ENCODE measurements at places on chromosomes 3 and 15. TPM values are rescaled to one million over a fixed set of nuclear protein-coding genes. Genes with fewer than 3 reads are reported as not detected.

DNA sequence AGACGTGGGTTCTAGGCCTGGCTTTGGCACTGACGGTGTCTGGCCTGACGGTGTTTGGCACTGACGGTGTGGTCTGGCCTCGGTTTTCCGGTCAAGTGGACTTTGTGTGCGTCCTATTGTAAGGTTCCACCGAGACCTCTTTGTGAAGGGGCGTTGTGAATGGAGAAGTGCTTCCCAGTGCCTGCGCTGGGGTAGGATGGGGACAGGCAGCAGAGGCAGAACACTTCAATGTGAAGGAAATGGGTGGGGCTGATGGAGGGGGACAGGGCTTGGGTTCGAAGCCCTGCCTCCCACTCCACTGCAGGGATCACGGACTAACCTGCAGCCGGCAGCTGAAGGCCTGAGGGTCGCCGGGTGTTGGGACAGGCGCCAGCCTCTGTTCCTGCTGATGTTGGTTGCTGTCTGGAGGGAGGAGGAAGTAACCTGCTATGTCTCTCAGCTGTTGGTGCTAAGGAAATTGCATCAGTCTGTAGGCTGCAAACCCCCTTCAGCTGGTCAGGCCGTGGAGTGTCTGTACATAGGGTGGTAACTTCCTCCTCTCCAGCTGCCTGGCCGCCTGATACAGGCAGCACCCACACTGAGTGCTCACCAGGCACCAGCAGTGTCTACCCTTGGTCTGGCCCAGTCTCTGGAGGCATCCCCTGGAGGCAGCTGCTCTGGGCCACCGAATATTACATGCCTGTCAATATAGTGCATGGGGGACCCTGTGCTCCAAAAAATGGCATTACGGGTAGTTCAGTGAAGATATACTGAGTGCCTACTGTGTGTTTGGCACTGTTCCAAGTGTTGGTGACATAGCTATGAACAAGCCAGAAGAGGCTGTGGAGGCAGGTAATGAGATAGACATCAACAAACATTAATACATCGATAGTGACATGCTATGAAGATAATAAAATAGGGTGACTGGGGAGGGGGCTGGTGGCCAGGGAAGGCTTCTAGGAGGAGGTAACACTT lies 1.1 kb downstream of the TM6SF1 start:
- H3K4me3 ChIP-seq = no peak overlapping the region
- H3K4me1 ChIP-seq = peaks cover 5% of the 10 kb centered on the region
- peaks cover 23% of the 10 kb centered on the region for H3K27me3 ChIP-seq
- H3K36me3 ChIP-seq = no peaks in the 10 kb centered on the region

- H3K4me1 ChIP-seq = peaks cover 11% of the 10 kb centered on the region
- no peaks in the 10 kb centered on the region for H3K27me3 ChIP-seq
- DNase-seq = no peak
Observed at GRCh38 chr3:99562990-99563607, 75.3 kb upstream of the COL8A1 start.

The MFN1 gene
- 63.6 TPM for total RNA-seq

GRCh38 chr3:115347737-115348136 lies 200.6 kb upstream of the ZBTB20 start:
- H3K4me3 ChIP-seq = no peak overlapping the region
- H3K27me3 ChIP-seq = no peaks in the 10 kb centered on the region
- no peak for DNase-seq
- peaks cover 7% of the 10 kb centered on the region for H3K4me1 ChIP-seq

GRCh38 chr15:63522225-63522578 lies 17.8 kb downstream of the USP3 start:
- no peak overlapping the region for H3K4me3 ChIP-seq
- no peaks in the 10 kb centered on the region for H3K27me3 ChIP-seq
- H3K4me1 ChIP-seq = peaks cover 48% of the 10 kb centered on the region

DNA sequence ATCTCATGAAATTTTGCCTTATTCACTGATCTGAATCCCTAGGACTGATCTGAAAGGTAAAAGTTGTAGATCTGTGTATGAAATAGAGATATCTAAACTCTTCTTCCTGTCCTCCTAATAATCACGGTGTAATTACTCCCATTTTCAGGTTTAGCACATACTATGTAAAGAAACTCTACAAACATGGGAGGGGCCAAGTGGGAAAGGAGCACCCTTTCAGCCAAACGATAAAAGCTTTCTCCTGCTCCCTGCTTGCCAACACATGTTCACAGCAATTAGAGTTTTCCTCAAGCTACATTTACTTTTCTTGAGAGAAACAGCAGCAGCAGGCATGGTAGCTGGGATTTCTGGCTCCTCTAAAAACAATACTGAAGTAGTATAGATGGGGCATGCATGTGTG lies 71.6 kb downstream of the CHAC1 start:
- no peak overlapping the region for H3K4me3 ChIP-seq
- H3K27ac ChIP-seq = peak overlapping the region; percentile 45
- H3K36me3 ChIP-seq = peaks cover 36% of the 10 kb centered on the region
- no peaks in the 10 kb centered on the region for H3K27me3 ChIP-seq
- DNase-seq = no peak

DNA sequence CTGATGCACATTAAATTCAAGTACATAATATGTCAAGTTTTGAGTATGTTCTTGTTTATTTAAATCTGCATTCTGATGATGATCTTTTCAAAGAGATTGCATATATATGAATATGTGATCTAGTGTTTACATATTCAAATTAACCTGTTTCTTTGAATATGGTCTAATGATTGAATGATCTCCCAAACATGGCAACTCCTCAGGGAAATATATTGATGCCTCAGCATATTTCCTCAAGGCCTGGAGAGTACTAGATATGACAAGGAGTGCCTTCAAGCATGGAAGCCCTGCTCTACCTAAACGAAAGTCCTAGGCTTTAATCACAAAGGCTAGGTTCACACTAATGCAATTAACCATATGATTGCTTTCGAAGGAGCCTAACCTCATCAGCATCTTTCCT lies 532.8 kb downstream of the ZIC1 start:
- peaks cover 55% of the 10 kb centered on the region for H3K4me1 ChIP-seq
- H3K36me3 ChIP-seq = no peaks in the 10 kb centered on the region
- H3K4me3 ChIP-seq = no peak overlapping the region
- DNase-seq = no peak

The P3H2 gene
- 8.3 TPM for total RNA-seq

GRCh38 chr3:176293276-176293675 lies 904.0 kb downstream of the TBL1XR1 start:
- H3K27me3 ChIP-seq = no peaks in the 10 kb centered on the region
- H3K4me3 ChIP-seq = no peak overlapping the region
- no peak overlapping the region for H3K27ac ChIP-seq
- H3K36me3 ChIP-seq = no peaks in the 10 kb centered on the region

The HDC gene
- not detected for total RNA-seq

GRCh38 chr3:106629215-106629832 lies 747.9 kb upstream of the CCDC54 start:
- peak overlapping the region; percentile 30 for H3K27ac ChIP-seq
- H3K27me3 ChIP-seq = no peaks in the 10 kb centered on the region
- H3K4me3 ChIP-seq = no peak overlapping the region
- no peak for DNase-seq

DNA sequence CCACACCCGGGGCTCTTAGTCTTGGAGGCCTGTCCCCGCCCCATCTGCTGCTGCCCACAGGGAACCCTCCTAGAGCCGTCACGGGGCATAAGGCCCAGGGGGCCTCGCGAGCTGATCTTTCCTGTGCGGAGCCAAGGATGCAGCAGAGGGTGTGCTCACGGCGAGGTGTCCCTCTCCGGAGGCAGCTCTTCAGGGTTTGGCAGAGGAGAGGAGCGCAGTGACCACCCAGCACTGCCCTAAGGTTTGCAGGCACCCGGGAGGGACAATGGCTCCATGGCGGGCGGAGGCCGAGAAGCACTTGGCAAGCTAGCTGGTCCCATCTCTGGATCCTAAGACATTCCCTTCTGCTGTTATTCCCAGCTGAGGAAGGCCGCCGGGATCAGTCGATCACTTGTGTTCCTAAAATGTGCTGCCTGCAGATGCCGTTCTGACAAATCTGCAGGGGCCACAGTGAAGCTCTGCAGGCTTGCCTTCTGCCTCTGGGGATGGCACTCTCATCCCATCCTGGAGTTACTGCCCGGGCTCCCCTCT lies 47.4 kb upstream of the PCSK6 start:
- no peak for DNase-seq
- no peaks in the 10 kb centered on the region for H3K27me3 ChIP-seq
- H3K27ac ChIP-seq = no peak overlapping the region
- no peaks in the 10 kb centered on the region for H3K4me1 ChIP-seq
- no peaks in the 10 kb centered on the region for H3K36me3 ChIP-seq

DNA sequence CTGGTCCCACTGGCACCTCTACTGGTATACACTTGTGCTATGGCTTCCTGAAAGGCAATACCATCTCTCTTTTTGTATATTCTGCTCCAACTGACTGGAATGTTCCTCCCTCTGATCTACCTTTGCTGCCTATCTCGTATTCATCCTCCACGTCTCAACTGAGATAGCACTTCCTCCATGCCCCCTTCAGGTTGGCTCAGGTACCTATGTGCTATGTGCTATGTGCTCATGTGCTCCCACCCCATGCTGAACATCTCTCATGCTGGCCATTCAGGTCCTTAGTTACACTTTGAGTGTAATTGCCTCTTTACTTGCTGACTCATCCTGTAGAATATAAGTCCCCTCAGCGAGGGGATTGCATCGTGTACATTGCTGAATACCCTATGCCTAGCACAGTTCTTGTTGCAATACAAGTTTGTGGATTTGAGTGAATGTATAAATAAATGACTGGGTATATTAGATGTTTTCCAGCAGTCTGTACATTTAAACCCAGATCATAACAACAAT lies 156.9 kb downstream of the SOX2 start:
- H3K27me3 ChIP-seq = no peaks in the 10 kb centered on the region
- DNase-seq = no peak
- H3K4me1 ChIP-seq = no peaks in the 10 kb centered on the region

GRCh38 chr3:7800006-7800780 lies 701.4 kb upstream of the LMCD1 start:
- no peaks in the 10 kb centered on the region for H3K36me3 ChIP-seq
- H3K27ac ChIP-seq = no peak overlapping the region
- DNase-seq = peak; percentile 19

- H3K4me1 ChIP-seq = no peaks in the 10 kb centered on the region
- peaks cover 18% of the 10 kb centered on the region for H3K27me3 ChIP-seq
- no peak overlapping the region for H3K4me3 ChIP-seq
- H3K36me3 ChIP-seq = no peaks in the 10 kb centered on the region
Observed at GRCh38 chr15:92654662-92655061, 913 bp downstream of the FAM174B start.

- no peak overlapping the region for H3K4me3 ChIP-seq
- H3K27ac ChIP-seq = no peak overlapping the region
- H3K27me3 ChIP-seq = no peaks in the 10 kb centered on the region
- no peaks in the 10 kb centered on the region for H3K36me3 ChIP-seq
- H3K4me1 ChIP-seq = no peaks in the 10 kb centered on the region
Observed at GRCh38 chr3:79761441-79761840, 6.4 kb downstream of the ROBO1 start.

DNA sequence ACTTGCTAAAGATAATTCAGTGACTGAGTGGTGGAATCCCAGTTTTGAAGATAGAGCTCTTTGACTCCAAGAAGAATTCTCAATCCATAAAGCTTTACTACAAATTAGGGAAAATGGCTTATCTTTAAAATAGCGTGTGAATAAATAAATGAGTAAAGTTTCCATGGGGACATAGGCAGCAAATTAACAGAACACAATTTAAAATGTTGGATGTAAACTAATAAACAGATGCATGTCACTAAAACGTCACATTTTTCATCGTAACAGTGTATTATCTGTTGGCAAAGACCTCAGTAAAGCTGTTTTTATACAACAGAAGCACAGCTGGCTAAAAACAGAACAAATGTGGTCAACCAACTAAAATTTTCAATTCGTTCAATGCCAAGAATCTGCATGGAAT lies 913.9 kb upstream of the CFAP20DC start:
- H3K4me1 ChIP-seq = no peaks in the 10 kb centered on the region
- no peak overlapping the region for H3K27ac ChIP-seq
- no peaks in the 10 kb centered on the region for H3K36me3 ChIP-seq
- no peaks in the 10 kb centered on the region for H3K27me3 ChIP-seq
- no peak overlapping the region for H3K4me3 ChIP-seq

The STRIT1 gene
- total RNA-seq = not detected

- no peaks in the 10 kb centered on the region for H3K27me3 ChIP-seq
- H3K4me3 ChIP-seq = no peak overlapping the region
- no peak for DNase-seq
- H3K27ac ChIP-seq = no peak overlapping the region
Observed at GRCh38 chr3:81173514-81173913, 587.9 kb downstream of the GBE1 start.

- no peaks in the 10 kb centered on the region for H3K36me3 ChIP-seq
- no peak overlapping the region for H3K27ac ChIP-seq
- H3K4me3 ChIP-seq = no peak overlapping the region
Observed at GRCh38 chr3:144141496-144141895, 169.9 kb downstream of the DIPK2A start.

GRCh38 chr15:48850648-48851047 lies 27.3 kb upstream of the EID1 start:
- H3K36me3 ChIP-seq = no peaks in the 10 kb centered on the region
- no peak overlapping the region for H3K4me3 ChIP-seq
- DNase-seq = no peak
- peaks cover 8% of the 10 kb centered on the region for H3K4me1 ChIP-seq

Data from osteoblast (primary cell).